Tibial artery (tissue), 4 donors: ENCODE measurements at places on chromosomes 5 and 9.

- no peak for DNase-seq
Observed at GRCh38 chr9:68841276-68842052, 136.4 kb downstream of the PIP5K1B start.

GRCh38 chr5:136213919-136214493 is 21.0 kb upstream of the SMIM32 start:
- DNase-seq = no peak

GRCh38 chr5:161305601-161306000 is 240.9 kb downstream of the GABRB2 start:
- no peak for DNase-seq

DNA sequence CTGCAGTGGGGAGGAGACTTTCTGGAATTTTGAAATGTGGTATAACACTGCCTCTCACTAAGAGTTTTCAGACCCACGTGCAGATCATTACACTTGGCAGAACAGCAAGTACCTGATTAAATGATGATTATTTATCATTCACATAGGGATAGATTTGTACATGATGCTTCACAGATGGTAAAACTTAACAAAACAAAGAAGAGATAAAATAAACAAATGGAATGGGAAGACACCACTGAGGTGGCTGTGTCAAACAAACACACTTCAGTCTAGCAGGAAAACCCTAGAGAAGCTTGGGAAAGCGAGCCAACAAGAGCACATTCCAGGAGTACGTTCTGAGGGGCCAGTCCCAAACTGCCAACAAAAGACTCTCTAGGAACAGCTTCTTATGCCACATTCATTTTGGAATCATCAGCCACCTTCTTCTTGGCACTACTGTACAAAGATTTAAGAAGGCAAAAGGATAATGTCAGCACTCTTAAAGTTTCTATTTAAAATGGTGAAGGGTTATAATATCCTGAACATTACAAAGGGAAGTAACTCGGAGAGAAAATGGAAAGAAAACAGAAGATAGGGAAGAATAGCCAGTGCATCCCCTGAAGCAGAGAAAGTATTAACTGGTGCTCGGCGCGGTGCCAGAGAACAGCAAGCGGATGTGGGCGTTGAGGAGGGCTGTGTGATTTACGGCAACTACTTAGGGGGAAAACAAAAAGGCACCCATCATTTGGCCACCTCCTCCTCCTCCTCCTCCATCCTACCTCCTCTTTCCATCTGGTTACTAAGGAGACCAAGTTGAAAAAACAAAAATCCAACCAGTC is 1.6 kb downstream of the MED27 start:
- no peak for DNase-seq

DNA sequence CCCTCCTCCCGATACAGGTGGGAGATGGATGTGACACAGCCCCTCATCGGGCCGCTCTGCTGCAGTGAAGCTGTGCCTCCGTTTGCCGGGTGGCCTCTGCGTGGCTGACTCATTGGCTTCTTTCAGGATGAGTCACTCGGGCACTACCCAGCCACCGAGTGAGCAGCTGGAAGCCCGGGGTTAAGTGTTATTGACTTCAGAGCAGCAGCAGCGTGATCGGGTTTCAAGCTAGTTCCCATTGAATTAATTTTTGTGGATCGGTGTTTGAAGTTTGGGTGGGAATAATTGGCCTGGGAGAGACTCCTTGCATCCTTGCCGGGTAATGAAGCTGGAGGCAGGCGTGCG is 266.4 kb upstream of the IRX4 start:
- no peak for DNase-seq

GRCh38 chr5:169904059-169904458 is 76.2 kb downstream of the INSYN2B start:
- no peak for DNase-seq

DNA sequence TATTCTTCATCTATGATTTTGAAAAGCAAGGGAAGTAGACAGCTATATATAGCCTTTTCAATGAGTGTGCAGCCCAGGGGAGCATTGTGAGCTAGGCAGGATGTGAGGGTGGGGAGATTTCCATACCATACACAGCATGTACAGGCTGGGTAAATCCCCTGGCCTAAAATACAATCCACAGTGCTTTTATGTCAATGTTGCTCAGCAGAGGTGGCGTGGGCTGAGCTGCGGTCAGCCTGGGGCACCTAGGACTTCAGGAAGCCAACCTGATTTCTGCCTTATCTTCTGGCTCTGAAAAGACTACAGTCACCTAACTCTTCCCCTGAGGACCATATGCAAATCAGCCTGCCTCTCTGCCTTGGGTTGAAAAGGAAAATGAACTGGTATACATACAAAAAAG is 6.3 kb upstream of the GARIN3 start:
- no peak for DNase-seq

- DNase-seq = no peak
Observed at GRCh38 chr9:109753308-109753707, 26.7 kb upstream of the PALM2AKAP2 start.

DNA sequence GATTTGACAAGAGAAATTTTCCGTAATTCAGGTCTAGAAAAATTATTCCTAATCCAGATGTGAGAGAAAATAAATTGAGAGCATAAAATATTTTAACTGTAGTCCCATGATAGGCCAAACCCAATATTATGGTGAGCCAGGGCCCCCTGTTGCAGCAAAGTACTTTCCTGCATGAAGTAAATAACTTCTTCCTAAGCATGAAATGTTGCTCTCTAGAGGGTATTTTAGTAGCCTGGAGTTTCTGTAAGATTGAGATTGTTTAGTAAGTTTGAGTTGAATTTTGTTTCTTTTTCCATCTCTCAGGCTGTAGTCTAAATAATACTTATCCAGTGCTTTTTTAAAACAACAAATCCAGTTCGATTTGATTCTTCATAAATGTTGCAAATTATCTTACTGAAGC is 317.5 kb upstream of the MPDZ start:
- no peak for DNase-seq

DNA sequence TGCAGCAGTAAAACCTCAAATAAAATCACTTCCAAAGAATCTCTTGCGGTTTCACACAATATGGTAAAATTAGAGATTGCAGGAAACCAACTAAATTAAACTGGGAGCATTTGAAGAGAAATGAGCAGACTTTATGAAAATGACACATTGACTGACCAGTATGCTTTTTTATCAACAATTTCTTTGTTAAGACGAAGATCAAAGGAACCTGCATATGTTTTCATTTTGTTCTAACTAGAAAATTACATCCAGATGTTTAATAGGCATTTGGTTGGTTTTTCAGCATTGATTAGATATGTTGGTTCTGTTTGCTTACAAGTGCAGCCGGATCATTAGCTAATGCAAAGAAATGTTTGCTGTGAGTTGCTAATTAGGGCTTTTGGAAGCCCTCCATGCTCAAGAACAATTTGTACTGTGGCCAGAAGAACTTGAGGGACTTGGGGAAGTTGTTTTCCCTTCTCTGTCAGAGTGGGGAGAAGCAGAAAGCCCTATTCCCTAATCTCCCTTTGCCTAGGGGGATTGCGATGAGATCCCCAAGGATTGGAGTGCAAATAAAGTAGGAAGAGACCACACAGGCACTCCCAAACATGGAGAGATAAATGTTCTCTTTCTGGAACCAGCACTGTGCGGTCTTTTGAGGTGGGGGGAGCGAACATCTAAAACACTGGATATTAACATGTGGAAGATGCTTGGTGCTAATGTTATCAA is 4.5 kb upstream of the TLE1 start:
- DNase-seq = no peak

DNA sequence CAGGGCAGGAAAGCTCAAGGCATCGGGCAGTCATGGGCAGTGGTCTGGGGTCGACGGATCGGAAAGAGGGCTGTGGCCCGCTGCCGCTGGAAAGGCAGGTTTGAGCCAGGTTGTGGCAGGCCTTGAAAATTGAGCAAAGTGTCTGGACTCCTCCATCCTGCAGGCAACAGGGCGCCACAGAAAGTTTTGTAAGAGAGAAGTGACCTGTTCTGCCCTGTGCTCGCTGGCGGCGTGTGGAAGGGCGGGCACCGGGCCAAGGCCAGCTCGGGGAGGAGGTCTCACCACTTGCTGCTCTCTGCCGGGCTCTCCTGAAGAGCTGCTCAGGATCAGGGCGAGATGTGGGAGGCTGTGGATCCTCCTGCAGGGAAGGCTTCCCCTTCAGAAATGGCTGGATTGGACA is 41.4 kb upstream of the FAT2 start:
- no peak for DNase-seq

DNA sequence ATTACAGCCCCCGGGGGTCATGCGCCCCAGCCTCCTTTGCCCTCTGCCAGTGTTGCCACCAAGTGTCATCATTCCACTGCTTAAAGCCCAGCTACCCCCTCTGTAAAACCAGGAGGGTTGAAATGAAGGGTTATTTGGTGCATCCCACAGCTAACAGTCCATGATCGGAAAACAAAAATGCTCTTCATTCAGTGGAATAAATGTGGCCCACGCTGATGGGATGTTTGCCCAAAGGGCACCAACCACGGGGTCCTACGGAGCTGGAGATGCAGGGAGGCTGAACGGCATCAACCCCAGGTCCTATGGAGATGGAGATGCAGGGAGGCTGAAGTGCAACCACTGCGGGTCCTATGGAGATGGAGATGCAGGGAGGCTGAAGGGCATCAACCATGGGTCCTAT is 218.5 kb upstream of the IRX1 start:
- no peak for DNase-seq

DNA sequence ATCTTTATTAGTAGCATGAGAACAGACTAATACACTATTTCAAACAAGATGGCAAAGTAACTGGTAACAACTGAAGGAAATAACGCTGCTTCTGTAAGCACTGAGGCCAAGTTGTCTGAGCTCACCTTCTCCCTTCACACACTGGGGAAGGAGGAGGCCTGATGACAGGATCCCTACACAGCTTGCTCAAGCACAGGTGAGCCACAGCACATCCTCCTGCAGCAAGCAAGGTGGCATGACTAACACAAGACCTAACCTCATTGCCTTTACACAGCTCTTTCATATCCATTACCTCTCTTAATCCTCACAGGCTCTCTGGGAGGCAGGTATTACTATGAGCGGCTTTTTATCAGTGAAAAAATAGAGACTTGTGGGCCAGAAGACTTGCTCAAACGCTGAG is 83.3 kb downstream of the ARL15 start:
- no peak for DNase-seq

GRCh38 chr9:109520475-109521132 is 22.5 kb upstream of the PTPN3 start:
- DNase-seq = peak; percentile 77

GRCh38 chr5:107329850-107330249 is 340.9 kb downstream of the EFNA5 start:
- no peak for DNase-seq

DNA sequence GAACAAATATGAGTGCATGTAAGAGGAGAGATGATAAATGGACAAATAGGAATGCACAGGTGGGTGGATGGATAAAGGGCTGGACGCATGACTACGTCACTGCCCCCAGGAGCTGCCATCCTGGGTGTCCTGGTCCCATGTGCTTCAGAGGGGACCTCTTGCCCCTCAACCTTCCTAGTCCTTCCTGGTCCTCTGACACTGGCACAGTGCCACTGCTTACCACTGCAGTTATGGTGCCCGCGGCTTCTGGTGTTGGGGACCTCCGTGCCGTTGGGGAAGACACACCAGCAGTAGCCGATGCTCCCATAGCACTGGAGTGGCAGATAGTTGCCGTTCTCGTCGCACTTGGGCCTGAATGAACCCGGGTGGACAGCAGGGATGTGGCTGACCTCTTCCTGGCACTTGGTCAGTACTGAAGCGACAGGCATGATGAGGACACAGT is 9.8 kb downstream of the CD74 start:
- no peak for DNase-seq

DNA sequence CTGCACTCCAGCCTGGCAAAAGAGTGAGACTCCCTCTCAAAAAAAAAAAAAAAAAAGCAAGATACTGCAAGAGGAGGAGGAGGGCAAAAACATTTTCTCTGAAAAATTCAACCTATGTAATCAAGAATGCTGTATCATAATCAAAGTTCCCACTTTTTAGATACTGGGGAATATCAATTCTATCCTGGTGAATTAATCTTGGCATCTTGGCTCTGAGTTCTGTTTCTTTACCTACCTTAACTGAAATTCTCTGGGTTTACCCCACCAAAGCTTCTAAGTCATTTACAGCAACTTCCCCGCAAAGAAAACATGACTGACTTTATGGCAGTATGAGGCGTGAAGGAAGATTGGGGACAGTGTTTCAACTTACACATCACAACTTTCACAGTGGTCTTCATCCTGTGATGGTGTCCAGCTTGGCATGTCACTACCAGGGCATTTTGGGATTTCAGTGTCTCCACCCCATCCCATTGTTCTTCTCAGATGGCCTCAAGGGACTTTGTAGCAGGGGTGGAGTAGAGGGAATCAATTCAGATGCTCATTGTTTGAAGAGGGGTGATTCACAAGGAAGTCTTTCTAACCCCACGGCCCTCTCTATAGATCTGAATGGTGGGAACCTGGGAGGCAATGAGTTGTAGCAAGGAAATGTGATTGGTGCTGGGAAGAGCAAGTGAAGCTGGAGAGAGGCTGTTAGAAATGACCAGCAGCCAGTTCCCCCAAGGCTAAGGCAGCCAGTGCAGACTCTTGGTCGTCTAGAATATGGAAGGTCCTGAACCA is 130.5 kb downstream of the SCAMP1 start:
- DNase-seq = no peak

GRCh38 chr5:154642499-154643245 is 112.5 kb upstream of the LARP1 start:
- DNase-seq = no peak

DNA sequence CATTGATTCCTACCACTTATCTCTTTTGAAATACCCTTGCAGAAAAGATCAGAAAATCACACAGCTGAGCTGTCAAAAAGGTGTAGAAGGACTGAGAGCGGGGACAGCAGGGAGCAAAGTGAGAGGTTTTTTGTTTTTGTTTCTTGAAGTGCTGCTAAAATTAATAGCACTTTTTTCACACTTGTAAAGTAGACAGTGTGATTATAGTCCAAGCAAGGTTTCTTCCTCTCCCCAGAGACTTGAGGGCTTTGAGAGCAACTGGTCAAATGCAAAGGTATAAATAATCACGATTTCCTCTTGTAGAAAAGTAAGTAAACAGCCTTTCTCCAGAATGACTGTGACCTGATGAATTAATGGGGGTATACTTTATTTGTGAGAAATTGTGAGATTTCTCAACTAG is 326.9 kb downstream of the ZNF608 start:
- DNase-seq = no peak

DNA sequence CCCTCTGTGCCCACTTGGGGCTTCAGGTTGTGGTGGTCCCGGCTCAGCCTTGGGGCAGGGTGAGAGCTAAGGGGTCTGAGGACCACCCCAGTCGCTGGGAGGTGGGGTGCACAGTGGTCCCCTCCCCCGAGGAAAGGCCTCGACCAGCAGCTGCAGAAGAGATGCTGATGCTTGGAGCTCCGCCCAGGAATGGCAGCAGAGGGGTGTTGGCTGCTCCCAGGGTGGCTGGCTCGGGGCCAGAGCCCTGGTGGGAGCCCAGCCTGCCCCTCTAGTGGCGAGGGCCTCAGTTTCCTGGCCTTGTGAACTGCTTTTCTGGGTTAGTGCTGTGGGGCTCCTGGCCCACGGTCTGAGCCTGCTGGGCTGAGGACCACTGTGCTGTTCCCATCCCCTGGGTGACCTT is 1.2 kb downstream of the DIPK1B start:
- no peak for DNase-seq
